ENCODE measurements at places on chromosomes 7 and 10.

DNA sequence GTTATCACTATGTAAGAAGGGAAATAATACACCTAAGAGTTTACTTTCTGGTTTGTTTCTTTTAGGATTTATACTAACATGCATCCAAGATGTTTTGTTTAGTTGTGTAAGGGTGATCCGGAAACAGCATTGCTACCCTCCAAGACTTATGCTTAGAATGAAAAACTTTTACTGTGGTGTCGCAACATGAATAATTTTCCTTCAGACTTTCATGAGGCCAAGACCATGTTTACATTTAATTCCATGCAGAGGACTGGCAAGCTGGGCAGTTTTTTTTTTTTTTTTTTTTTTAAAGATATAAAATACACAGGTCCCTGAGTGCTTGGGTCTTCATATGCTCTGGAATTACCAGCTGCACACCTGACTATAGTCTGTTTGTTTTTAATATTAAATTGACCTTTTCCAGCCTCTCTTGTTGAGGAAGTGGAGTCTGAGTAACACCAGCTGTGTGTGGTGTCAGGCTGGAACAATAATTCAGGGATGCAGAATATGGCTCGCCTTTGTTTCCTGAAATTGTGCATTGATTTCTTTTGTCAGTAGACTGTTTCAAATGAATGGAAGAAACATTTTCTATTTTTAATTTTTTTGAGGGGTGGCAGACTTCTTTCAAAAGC, 81.7 kb downstream of the ST7 start:
- no peaks in the 10 kb centered on the region for H3K4me1 ChIP-seq
- no peak for DNase-seq
- no peaks in the 10 kb centered on the region for H3K36me3 ChIP-seq
- H3K27ac ChIP-seq, result no peak overlapping the region

DNA sequence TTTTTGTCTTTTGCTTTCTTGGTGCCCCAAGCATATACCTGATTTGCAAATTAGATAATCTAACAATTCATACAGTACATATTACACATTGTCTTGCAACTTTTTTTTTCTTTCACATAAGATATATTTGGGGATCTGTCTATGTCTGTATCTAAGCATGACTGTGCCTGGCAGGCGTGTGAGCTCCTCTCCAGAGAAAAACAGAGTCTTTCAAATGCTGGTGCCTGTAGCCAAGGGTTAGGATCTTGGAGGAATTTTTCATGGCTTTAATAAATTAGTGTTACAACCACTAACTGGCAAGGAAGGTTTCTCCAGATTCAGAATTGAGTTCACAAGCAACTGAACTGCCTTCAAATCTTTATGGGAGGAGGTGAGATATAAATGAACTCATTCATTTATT, 14.8 kb upstream of the SLF2 start:
- H3K4me3 ChIP-seq, result no peak overlapping the region
- no peaks in the 10 kb centered on the region for H3K4me1 ChIP-seq
- DNase-seq, result no peak
- no peaks in the 10 kb centered on the region for H3K27me3 ChIP-seq
- no peaks in the 10 kb centered on the region for H3K36me3 ChIP-seq
- H3K27ac ChIP-seq, result no peak overlapping the region

DNA sequence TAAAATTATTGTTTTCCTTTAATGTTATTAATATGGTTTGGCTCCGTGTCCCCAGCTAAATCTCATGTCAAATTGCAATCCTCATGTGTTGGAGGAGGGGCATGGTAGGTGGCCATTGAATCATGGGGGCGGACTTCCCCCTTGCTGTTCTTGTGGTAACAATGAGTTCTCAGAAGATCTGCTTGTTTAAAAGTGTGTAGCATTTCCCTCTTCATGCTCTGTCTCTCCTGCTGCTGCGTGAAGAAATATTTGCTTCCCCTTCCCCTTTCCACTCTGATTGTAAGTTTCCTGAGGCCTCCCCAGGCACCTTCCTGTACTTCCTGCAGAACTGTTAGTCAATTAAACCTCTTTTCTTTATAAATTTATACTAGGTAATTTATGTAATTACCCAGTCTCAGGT, 27.5 kb downstream of the VIM start:
- no peaks in the 10 kb centered on the region for H3K27me3 ChIP-seq
- no peak overlapping the region for H3K27ac ChIP-seq
- H3K4me3 ChIP-seq, result no peak overlapping the region
- DNase-seq, result no peak

DNA sequence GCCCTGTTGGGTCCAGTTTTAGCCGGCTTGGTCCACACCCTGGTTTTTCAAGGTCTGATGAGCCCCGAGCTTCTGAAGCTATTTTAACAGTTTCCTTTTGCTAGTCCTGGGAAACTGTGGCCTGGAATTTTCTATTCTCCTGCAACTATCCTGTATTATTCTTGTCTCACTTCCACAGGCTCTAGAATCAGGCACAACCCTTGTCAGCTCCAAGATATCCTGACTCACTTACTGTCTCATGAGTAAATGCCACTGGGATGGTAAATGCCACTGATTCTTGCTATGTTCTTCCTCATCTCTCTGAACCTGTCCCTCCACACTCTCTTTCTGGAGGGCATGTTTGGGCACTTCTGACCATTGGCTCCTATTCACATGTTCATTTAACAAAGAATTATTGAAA, 611.5 kb upstream of the IGFBP3 start:
- H3K27me3 ChIP-seq, result no peaks in the 10 kb centered on the region
- no peak overlapping the region for H3K4me3 ChIP-seq
- no peak overlapping the region for H3K27ac ChIP-seq
- no peak for DNase-seq

DNA sequence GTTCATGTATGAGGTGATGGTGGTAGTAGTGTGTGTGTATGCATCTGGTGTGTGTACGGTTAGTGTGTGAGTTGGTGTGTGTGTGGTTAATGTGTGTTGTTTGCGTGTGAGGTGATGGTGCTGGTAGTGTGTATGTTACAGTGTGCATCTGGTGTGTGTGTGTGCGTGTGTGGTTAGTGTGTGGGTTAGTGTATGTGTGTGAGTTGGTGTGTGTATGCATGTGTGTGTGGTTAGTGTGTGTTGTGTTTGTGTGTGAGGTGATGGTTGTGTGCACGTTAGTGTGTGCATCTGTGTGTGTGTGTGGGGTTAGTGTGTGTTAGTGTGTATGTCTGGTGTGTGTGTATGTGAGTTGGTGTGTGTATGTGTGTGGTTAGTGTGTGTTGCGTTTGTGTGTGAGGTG, 153.0 kb downstream of the ACTR3B start:
- H3K4me1 ChIP-seq, result no peaks in the 10 kb centered on the region
- no peak overlapping the region for H3K4me3 ChIP-seq
- no peaks in the 10 kb centered on the region for H3K27me3 ChIP-seq
- H3K27ac ChIP-seq, result no peak overlapping the region

DNA sequence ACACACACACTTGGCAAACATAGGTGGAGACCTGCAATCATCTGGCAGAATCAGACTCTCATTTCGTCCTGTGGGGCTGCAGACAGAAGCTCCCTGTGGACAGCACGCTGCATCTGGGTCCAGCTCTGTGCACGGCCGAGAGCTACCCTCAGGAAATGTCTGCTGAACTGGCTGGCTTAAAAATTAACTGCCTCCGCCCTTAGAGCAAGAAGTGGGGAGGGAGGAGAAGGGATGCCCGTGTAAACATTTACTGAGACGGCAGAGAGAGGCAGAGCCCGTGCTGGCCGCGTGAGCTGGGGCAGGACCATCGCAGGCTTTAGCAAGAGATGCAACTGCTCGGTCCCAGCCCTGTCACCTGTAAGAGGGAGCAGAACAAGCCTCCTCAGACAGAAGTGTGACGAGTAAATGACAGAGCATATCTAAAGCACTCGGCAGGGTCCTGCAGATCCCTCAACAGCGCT, 81.8 kb downstream of the TNS3 start:
- no peak for DNase-seq
- H3K4me3 ChIP-seq, result no peak overlapping the region
- H3K4me1 ChIP-seq, result no peaks in the 10 kb centered on the region
- H3K27me3 ChIP-seq, result no peaks in the 10 kb centered on the region
- H3K36me3 ChIP-seq, result no peaks in the 10 kb centered on the region

DNA sequence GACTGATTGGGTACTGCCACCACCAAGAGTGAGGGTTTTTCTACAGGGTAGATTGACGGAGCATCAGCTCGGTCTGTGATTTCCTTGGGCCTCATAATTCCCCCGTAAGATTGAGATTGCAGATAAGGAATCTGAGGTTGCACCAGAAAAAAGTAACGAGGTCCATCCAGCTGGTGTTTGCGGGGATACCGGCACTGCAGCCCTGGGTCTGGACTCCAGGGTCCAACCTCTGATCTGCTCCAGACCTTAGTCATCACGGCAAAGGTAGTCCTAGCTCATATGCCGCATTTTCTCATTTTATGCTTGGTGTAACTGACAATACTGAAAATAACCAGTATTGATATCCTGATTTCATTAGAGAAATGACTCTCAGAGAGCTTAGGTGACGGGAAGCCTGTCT, 3.9 kb downstream of the CARD11 start:
- H3K27me3 ChIP-seq, result no peaks in the 10 kb centered on the region
- peaks cover 71% of the 10 kb centered on the region for H3K4me1 ChIP-seq
- no peak for DNase-seq
- H3K4me3 ChIP-seq, result no peak overlapping the region
- H3K27ac ChIP-seq, result no peak overlapping the region
- no peaks in the 10 kb centered on the region for H3K36me3 ChIP-seq

DNA sequence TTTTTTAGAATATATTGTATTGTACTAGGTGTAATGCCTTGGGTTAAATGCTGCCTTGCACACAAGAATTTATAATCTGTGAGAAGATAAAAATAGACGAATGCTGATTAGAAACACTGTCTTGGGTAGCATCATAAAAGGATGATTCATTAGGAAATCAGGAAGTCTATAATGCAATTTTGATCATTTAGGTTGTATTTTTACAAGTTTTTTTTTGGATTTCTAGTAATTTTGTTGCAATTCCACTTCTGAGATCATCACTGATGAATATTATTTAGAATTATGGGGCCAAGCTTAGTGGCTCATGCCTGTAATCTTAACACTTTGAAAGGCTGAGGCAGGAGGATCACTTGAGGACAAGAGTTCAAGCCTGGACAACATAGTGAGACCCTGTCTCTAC, 29.6 kb downstream of the WBP1L start:
- H3K27me3 ChIP-seq, result no peaks in the 10 kb centered on the region
- H3K27ac ChIP-seq, result no peak overlapping the region
- H3K4me1 ChIP-seq, result peaks cover 12% of the 10 kb centered on the region
- no peak overlapping the region for H3K4me3 ChIP-seq
- H3K36me3 ChIP-seq, result peaks cover 2% of the 10 kb centered on the region

- H3K27ac ChIP-seq, result no peak overlapping the region
- H3K27me3 ChIP-seq, result no peaks in the 10 kb centered on the region
- H3K36me3 ChIP-seq, result no peaks in the 10 kb centered on the region
These were observed 33.1 kb upstream of the GALNT11 start for GRCh38 chr7:151992375-151992774.

DNA sequence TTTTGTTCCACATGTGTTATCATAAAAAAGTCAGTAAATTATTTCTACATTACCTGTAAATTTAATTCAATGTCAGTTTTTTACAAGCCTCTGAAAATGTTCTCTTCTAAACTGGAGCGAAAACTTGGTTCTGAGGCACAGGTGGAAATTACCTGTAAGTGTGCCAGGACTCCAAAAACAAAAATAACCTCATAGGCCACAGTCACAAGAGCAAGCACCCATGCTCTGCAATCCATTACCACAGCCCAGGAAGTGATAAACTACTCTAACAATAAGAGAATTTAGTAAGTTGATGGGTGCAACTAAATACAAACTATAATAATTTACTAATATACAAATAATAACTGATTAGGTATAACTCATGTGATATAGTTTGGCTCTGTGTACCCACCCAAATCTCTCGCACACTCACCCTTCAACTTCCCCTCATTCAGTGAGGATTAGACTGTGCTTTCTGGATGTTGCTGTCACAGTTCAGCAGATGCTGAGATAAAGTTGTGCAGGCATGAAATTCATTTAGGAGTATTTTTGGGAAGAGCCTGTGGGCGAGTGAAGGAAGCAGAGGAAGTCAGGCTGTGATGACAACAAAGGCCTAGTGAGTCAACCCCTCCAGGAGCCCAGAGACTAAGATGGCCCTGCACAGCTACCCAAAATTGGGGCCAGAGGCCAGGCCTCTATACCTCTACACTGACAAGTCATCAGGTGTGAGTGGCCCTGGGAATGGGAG, 16.3 kb upstream of the GIMAP6 start:
- no peak overlapping the region for H3K4me3 ChIP-seq
- H3K4me1 ChIP-seq, result peaks cover 23% of the 10 kb centered on the region
- peak overlapping the region; percentile 81 for H3K27ac ChIP-seq
- H3K36me3 ChIP-seq, result no peaks in the 10 kb centered on the region

GRCh38 chr7:145293228-145293701, 457.4 kb upstream of the TPK1 start:
- H3K4me3 ChIP-seq, result no peak overlapping the region
- H3K27ac ChIP-seq, result no peak overlapping the region
- H3K4me1 ChIP-seq, result no peaks in the 10 kb centered on the region
- H3K36me3 ChIP-seq, result no peaks in the 10 kb centered on the region
- DNase-seq, result no peak

GRCh38 chr10:51620131-51620530, 79.3 kb downstream of the CSTF2T start:
- H3K27me3 ChIP-seq, result no peaks in the 10 kb centered on the region
- H3K36me3 ChIP-seq, result no peaks in the 10 kb centered on the region
- DNase-seq, result no peak
- no peaks in the 10 kb centered on the region for H3K4me1 ChIP-seq
- no peak overlapping the region for H3K27ac ChIP-seq

DNA sequence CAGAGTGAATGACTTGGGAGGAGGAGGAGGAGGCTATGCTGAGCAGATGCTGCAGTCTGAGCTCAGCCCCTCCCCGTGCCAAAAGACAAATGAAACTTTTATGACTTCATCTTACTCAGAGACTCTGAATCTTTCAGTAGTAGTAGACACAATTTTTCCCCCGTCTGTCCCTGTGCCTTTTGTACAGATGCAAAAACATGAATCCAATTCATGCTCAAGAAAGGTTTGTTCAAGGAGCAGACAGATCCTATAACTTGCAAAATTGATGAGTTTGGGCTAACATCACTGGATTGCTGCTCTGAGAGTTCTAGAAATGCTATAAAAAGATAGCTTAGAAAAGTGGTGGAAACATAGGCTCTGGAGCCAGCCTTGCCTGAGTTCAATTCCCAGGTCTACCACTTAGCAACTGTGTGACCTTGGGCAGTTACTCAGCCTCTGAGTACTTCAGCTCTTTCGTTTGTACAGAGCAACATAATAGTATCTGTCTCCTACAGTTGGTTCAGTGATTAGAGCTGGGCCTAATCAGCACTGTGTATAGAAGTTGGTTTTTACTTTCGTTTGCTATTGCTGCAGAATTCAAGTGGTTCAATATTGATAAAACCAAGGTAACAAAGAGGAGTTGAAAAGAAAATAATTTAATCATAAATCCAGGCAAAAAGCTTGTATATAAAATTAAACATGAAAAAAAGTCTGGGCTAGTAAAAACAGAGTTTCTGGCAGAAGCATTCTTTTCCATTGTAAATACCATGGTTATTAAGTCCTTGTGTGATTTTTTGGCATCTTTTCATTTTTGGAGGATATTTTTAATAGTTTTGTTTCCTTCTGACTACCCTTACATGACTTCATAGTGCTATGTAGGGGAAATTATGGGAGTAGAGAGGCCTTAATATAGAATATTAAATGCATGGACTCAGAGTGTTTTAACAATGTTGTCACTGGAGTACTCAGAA, 174.2 kb upstream of the ZNF32 start:
- no peaks in the 10 kb centered on the region for H3K36me3 ChIP-seq
- no peak overlapping the region for H3K4me3 ChIP-seq
- DNase-seq, result no peak
- H3K27me3 ChIP-seq, result no peaks in the 10 kb centered on the region
- peaks cover 4% of the 10 kb centered on the region for H3K4me1 ChIP-seq

Data from T-cell (primary cell).